ENCODE measurements at places on chromosomes 16 and 17. TPM values are rescaled to one million over a fixed set of nuclear protein-coding genes. Genes with fewer than 3 reads are reported as not detected.

PDE6G gene
- not detected for polyA plus RNA-seq

NKD1 gene
- polyA plus RNA-seq = not detected

TTLL6 gene
- polyA plus RNA-seq = not detected

VAT1L gene
- polyA plus RNA-seq = not detected

SCARF1 gene
- polyA plus RNA-seq = 2.1 TPM

TAC4 gene
- polyA plus RNA-seq = not detected

METRN gene
- 90.1 TPM for polyA plus RNA-seq

CCDC182 gene
- polyA plus RNA-seq = not detected

CACNB1 gene
- polyA plus RNA-seq = 3.7 TPM

ITGAD gene
- not detected for polyA plus RNA-seq

C16orf54 gene
- polyA plus RNA-seq = not detected

DNAAF1 gene
- polyA plus RNA-seq = 0.23 TPM

OTOP3 gene
- polyA plus RNA-seq = not detected

UBN1 gene
- 25.5 TPM for polyA plus RNA-seq

CDH3 gene
- not detected for polyA plus RNA-seq

TBX4 gene
- not detected for polyA plus RNA-seq

TP53TG3 gene
- 1.5 TPM for polyA plus RNA-seq

CCL5 gene
- 0.49 TPM for polyA plus RNA-seq

CHRNE gene
- polyA plus RNA-seq = not detected

KCNH4 gene
- 1.3 TPM for polyA plus RNA-seq

ZNF668 gene
- polyA plus RNA-seq = 10.1 TPM

SEZ6L2 gene
- polyA plus RNA-seq = 1.3 TPM

EIF1 gene
- polyA plus RNA-seq = 236 TPM

TNFRSF13B gene
- not detected for polyA plus RNA-seq

SCIMP gene
- not detected for polyA plus RNA-seq

ADORA2B gene
- 13.7 TPM for polyA plus RNA-seq

KRTAP3-3 gene
- not detected for polyA plus RNA-seq

METTL2A gene
- polyA plus RNA-seq = 26.0 TPM

CFAP97D1 gene
- polyA plus RNA-seq = not detected

NECAB2 gene
- not detected for polyA plus RNA-seq

HOXB2 gene
- polyA plus RNA-seq = 97.7 TPM

CPPED1 gene
- 15.3 TPM for polyA plus RNA-seq

CD68 gene
- polyA plus RNA-seq = 33.3 TPM

KRTAP4-6 gene
- not detected for polyA plus RNA-seq

NPB gene
- 0.07 TPM for polyA plus RNA-seq
